Keratinocyte (primary cell): ENCODE measurements at places on chromosomes 16 and 17. TPM values are rescaled to one million over a fixed set of nuclear protein-coding genes. Genes with fewer than 3 reads are reported as not detected.

DNA sequence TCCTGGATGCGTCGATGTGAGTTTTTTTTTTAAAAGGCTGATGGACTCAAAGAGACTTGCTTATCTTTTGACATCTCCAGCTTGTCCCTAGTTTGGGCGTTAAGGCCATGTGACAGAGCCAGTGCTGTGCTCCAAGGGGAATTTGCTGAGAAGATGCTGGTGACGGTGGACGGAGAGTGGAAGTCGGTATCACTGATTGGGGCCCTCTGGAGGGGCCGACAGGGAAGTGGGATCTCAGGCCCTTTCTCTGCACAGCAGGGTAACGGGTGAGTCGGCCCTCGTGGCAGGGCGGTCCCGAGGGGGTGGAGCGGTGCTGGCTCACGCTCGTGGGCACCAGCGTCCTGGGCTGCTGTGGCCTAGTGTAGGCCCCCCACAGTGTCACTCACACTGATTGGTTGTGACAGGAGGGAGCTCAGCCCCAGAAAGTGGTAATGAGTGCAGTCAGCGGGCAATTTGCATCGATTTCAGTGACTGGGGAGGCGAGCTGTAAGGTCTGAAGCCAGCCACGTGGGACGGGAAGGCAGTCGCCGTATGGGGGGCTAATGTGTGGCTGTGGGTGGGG is 91.3 kb downstream of the TBC1D16 start:
- no peak for DNase-seq

DNA sequence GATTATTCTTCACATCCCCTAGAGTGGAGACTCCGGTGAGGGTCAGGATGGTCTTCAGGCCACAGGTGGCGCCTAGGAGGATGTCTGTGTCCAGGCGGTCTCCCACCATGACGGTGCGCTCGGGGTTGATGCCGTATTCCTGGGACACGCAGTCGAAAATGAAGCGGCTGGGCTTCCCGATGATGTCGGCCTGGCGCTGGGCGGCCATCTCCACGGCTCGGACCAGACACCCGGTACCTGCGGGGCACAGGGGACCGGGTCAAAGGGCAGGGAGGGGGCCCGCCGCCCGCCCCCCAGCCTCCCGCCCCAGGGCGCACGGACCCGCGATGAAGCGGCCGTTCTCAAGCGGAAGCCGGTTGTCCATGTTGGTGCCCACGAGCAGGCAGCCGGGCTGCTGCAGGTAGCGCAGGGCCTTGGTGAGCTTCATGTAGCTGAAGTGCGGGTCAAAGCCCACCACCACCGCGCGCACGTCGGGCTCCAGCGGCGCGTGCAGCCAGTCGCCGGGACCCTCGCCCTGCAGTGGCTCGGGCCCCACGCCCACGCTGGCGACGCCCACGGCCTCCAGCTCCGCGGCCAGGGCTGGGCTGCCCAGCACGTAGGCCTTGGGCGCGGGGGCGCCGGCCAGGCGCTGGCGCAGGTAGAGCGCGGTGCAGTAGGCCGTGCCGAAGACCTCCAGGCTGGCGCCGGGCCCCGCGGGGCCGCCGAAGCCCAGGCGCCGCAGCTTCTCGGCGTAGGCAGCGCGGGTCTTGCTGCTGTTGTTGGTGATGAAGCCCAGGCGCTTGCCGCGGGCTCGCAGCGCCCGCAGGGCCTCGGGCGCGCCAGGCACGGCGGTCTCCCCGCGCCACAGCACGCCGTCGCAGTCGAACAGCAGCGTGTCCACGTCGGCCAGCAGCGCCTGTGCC is 572 bp downstream of the PGP start:
- DNase-seq, result no peak

DNA sequence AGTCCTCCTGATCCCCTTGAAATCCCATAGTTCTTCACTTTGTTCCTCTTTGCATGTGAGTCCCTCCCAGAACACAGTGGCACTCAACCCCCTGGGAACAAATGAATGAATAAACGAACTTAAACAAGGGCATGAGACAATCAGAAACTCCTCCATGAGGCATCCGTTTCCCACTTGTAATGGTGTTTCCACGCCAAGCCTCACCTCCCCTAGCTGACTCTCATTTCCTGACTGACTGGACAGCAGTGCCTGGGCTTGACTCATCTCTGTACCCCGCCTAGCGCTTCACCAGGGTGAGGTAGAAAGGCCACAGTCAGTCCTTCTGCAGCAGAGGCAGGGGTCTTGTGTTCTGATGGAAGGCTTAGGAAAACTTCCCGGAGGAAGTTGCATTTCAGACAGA is 14.2 kb downstream of the KIF1C start:
- no peak for DNase-seq

- DNase-seq, result no peak
Observed at GRCh38 chr17:68594552-68594951, 6.6 kb downstream of the FAM20A start.

- DNase-seq, result no peak
Observed at GRCh38 chr16:70701036-70701435, 15.2 kb upstream of the MTSS2 start.

The RAB11FIP4 gene
- polyA plus RNA-seq, result 9.1 to 9.3 TPM (median 9.2 TPM) in 3 replicates

The PGAP3 gene
- polyA plus RNA-seq, result 4.8 to 10.8 TPM (median 5.6 TPM) in 3 replicates
